Fibroblast of skin of right biceps (primary cell): ENCODE measurements at places on chromosomes 7 and 10.

DNA sequence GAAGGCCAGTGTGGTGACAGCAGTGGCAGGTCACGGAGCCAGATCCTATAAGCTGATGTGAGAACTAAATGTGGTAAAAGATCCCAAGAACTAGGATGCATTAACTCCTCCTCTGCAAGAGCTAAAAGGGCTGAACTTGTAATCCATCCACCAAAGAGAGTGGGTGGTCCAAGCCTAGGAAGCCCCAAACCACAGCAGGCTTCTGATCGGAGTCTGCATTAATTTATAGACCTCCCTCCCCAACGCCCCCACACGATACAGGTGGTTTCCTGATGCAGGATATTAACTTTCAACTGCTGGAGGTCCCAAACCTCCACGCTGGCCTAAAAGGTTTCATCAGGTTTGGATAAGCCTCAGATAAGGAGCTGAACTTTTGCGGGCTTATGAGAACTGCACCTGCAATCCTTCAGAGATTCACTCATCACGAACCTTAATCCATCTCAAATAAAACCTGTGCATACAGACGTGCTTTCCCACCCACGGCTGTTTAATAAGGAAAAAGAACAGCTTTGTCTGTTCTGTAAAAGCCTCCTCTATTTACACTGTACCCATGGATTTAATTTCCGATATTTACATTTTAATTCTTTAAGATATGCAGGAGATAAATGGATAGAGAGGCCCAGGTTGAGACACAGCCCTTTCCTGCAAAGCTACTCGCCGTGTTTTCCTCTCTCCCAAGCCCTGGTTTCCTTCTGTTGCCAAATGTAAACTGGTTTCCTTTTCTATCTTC, 74.9 kb downstream of the GFRA1 start:
- DNase-seq: no peak

DNA sequence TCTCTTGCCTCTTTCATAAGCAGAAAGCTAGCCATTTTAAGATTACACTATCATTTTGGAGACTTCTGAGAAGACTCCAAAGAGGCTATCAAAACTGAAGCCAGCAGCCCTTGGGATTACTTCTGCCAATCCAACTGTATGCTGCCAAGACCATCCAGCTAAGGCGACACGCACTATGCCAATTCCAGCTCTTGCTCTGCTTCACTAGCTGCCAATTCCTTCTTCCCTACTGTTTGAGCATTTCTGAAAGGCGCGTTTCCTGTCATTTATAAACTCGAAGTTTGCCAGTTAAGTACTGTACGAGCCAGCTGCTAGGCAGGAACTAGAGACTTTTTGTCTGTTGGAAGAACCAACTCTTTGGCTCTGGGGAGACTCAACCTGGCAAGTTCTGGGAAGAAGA, 36.5 kb downstream of the MALSU1 start:
- DNase-seq: no peak

DNA sequence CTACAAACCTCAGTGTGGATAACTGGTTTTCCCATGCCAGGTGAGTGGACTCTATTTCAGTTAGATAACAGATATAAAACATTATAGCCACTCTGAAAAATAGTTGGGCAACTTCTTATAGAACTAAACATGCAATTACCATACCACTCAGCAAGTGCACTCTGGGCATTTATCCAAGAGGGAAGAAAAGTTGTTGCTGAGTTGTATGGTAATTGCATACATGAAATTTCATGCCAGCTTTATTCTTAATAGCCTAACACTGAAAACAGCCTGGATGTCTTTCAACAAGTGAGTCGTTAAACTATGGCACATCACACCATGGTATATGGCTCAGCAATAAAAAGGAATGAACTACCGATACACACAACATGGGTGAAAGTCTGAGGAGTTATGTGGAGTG, 10.6 kb upstream of the UPP1 start:
- peak; percentile 22 for DNase-seq

DNA sequence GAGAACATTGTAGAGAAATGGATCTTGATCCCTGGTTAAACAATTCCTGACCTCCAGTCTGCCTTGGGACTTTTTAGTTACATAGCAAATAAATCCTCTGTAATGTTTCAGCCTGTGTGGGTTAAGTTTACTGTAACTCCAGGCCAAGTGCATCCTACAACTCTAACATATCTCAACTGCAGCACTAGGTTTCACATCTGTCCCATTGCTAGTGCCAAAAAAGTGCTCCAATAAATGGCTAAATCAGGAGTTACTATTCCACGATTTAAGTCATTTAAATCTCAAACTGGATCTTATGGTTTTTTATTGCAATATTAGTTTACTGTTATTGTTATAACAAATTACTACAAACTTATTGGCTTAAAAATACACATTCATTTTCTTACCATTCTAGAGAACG, 479.6 kb downstream of the GPAM start:
- DNase-seq: no peak

GRCh38 chr7:157122800-157123495, 15.8 kb upstream of the UBE3C start:
- no peak for DNase-seq

- no peak for DNase-seq
Observed at GRCh38 chr10:124632064-124632531, 112.1 kb downstream of the FAM53B start.

DNA sequence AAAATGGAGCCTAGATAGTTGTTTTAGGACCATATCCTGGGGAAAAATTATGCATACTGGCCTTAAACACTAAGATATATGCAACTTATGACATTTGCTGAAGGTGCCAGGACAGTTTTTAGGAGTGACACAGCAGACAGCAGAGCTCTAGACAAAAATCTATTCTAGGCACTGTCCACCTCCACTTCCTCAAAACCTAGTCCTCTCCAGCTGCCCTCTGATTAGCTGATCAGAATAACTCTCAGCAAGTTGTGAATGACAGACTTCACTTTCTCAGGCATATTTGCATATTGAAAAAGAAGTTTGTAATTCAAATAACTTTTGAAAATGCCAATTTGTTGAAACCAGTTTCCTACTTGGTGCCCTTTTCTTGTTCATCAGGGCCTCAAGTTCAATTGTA, 152.3 kb upstream of the STEAP4 start:
- DNase-seq: no peak

GRCh38 chr7:104848138-104848990, 165.6 kb upstream of the KMT2E start:
- DNase-seq: peak; percentile 40

DNA sequence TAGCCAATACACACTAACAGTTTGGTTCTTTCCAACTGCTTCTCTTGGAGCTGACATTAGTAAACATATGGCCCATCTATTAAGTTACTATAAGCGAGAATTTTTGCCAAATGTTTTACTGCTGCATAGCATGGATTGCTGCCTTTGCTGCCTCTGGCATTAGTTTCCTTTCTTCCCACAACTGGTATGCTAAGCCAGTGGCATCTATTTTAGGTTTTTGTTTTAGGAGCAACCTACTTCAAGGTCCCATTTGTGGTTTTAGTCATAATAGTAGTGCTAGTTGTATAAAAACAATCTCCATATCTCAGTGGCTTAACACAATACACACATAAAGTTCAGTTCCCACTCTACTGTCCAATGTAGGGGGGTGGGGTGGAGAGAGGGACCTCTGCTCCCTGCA, 25.9 kb upstream of the PANK1 start:
- no peak for DNase-seq

- no peak for DNase-seq
Observed at GRCh38 chr7:20417260-20417659, 86.6 kb downstream of the ITGB8 start.

- no peak for DNase-seq
Observed at GRCh38 chr10:84665883-84666463, 337.6 kb downstream of the CCSER2 start.

GRCh38 chr10:23528419-23528818, 89.5 kb downstream of the OTUD1 start:
- DNase-seq: no peak
